ENCODE measurements at places on chromosomes 1 and 21. TPM values are rescaled to one million over a fixed set of nuclear protein-coding genes. Genes with fewer than 3 reads are reported as not detected.

DNA sequence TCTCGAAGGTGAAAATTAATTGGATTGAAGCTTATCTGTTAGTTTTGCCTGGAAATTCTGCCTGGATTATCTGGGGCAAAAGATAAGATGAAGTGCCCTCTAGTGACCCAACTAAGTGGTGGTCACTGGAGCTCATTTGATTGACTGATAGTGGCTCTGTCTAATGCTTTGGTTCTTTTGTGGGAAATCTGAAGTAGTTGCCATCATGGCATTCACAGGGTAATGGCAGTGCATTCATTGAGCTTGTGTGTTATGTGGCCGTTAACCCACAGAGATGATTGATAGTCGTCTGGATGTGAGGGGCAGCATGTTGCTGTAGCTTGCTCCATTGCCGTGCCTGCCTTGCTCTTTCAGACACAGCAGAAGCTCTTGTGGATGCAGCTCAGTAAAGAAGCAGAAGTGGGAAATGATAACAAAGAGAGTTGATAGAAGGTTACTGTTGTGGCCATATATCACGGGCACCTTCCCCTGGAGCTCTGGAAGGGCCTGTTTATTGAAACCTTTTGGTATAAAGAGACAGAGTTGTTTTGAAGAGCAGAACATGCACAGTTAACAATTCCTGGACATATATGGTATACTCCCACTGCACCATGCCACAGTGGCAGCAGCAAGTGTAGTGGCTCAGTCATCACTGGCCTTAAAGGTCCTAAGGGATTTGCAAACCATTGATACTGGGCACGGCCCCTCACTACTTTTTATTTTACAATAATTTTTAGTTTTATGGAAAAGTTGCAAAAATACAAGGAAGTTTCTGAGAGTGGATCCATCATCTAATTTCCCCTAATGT lies 42.0 kb downstream of the CXADR start:
- no peaks in the 10 kb centered on the region for H3K36me3 ChIP-seq
- no peak overlapping the region for H3K4me3 ChIP-seq
- no peaks in the 10 kb centered on the region for H3K27me3 ChIP-seq
- H3K4me1 ChIP-seq, result no peaks in the 10 kb centered on the region
- peak; percentile 11 for DNase-seq

- H3K36me3 ChIP-seq, result no peaks in the 10 kb centered on the region
- no peaks in the 10 kb centered on the region for H3K4me1 ChIP-seq
- no peak for DNase-seq
- no peaks in the 10 kb centered on the region for H3K27me3 ChIP-seq
- H3K4me3 ChIP-seq, result no peak overlapping the region
- no peak overlapping the region for H3K27ac ChIP-seq
Measured at GRCh38 chr1:26129778-26130177, 18.2 kb downstream of the PDIK1L start.

DNA sequence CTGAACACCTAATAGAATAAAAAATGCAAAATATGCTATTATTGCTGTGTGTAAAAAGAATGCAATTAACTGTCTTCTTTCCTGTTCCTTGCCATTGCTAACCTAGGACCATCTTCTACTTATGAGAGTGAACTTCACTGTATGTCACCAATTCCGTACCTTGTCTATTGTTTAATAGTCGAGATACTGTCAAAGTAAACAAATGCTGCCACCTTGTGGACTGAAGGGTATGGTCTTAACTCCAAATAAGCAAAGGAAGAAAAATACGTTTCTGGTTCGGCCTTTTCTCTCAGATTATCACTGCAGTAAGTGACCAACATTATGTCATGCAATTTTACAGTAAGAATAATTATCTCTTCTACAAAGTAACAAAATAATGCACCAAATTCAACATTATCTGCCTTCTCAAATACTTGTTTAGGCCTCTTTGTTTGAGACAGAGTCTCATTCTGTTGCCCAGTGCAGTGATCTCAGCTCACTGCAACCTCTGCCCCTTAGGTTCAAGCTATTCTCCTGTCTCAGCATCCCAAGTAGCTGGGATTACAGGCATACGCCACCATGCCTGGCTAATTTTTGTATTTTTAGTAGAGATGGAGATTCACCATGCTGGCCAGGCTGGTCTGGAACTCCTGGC lies 133.4 kb downstream of the COP1 start:
- peaks cover 6% of the 10 kb centered on the region for H3K4me1 ChIP-seq
- H3K4me3 ChIP-seq, result no peak overlapping the region
- peak; percentile 78 for DNase-seq
- no peaks in the 10 kb centered on the region for H3K36me3 ChIP-seq

- H3K4me1 ChIP-seq, result no peaks in the 10 kb centered on the region
- DNase-seq, result peak; percentile 15
- no peak overlapping the region for H3K4me3 ChIP-seq
- H3K36me3 ChIP-seq, result no peaks in the 10 kb centered on the region
Measured at GRCh38 chr1:67372136-67372535, 58.1 kb downstream of the SERBP1 start.

- no peaks in the 10 kb centered on the region for H3K27me3 ChIP-seq
- peaks cover 11% of the 10 kb centered on the region for H3K36me3 ChIP-seq
- H3K4me1 ChIP-seq, result no peaks in the 10 kb centered on the region
- H3K27ac ChIP-seq, result no peak overlapping the region
- no peak for DNase-seq
- H3K4me3 ChIP-seq, result no peak overlapping the region
Measured at GRCh38 chr1:52334906-52335528, 31.0 kb downstream of the CC2D1B start.

- no peak overlapping the region for H3K27ac ChIP-seq
- peaks cover 5% of the 10 kb centered on the region for H3K4me1 ChIP-seq
- H3K4me3 ChIP-seq, result no peak overlapping the region
- no peaks in the 10 kb centered on the region for H3K27me3 ChIP-seq
Measured at GRCh38 chr1:115771094-115771846, 2.8 kb upstream of the CASQ2 start.

The FAM163A gene
- not detected for total RNA-seq

Measured in GM23248 (cell line).